Diencephalon (tissue), 1 donor: ENCODE measurements at places on chromosomes 4 and X. TPM values are rescaled to one million over a fixed set of nuclear protein-coding genes. Genes with fewer than 3 reads are reported as not detected.

PCDH11X gene
- 69.4 TPM for total RNA-seq

PRAF2 gene
- total RNA-seq, result 11.5 TPM

BRCC3 gene
- 21.9 TPM for total RNA-seq

RTL9 gene
- 1.6 TPM for total RNA-seq

KIAA1210 gene
- under 0.01 TPM for total RNA-seq

RNF212 gene
- 3.5 TPM for total RNA-seq

AKAP4 gene
- not detected for total RNA-seq

RTL3 gene
- total RNA-seq, result not detected

EGFL6 gene
- total RNA-seq, result 10.8 TPM

PPP2R2C gene
- 111 TPM for total RNA-seq

SPANXD gene
- not detected for total RNA-seq

ZNF41 gene
- total RNA-seq, result 11.8 TPM

PNCK gene
- 52.6 TPM for total RNA-seq

ARX gene
- total RNA-seq, result 10.4 TPM

SPANXA2 gene
- not detected for total RNA-seq

HSFX1 gene
- total RNA-seq, result 2.3 TPM

NXF2 gene
- 0.23 TPM for total RNA-seq

NDP gene
- 12.9 TPM for total RNA-seq

INTS6L gene
- total RNA-seq, result 20.5 TPM
